ENCODE measurements at places on chromosomes 12 and 14.
A peak's percentile ranks its signal among the peaks of the same experiment; 100 is the strongest.

- peak; percentile 35 for DNase-seq
Measured at GRCh38 chr12:15932971-15933370, 21.8 kb downstream of the DERA start.

DNA sequence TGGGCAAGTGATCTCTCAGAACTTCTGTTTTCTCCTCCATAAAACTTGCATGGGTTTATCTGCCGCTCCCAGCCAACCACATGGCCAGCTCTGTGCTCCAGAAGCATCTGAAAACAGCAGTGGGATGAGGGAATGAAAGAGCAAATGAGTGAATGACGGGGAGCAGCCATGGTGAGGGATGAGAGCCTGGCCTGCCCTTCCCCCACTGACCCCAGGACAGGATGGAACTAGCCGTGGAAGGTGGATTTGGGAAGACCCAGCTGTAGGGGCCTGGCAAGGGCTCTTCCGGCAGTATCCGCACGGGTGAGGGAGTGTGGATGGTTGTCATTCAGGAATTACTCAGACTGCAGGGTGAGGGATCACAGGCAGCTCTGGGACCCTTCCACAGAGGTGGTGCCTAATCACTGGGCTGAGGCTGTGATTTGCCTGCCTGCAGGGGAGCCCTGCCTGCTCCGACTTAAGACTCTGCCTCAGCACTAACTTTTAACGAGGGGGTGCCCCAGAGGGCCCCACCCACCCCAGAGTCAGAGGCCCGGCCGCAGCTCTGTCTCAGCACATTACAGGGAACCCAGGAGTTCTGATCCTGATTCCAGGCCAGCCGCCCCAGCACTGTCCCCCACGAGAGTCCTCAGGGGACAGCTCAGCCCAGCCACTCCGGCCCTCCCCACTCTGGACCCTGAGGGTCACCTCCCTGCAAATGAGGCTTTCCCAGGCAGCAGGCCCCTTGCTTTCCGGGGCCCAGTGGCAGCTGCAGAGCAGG, 136.8 kb upstream of the C14orf180 start:
- no peak for DNase-seq

DNA sequence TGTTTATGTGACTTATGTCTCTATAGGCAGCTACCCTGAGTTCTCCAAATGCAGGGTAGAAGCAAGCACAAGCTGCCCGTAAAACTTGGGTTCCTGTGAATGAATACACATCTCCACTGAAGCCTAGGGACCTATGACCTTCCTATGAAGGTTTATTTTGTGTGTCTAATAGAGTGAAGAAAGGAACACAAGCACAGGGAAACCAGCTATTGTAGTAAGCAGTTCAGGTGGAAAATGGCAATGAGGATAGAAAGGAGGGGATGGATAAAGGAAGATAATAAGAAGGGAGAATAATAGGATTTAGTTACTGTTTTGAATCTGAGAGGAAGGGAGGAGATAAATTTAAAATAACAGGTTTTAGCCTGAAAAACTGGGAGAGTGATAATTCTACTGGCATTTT, 2.4 kb downstream of the PFKM start:
- DNase-seq, result no peak

GRCh38 chr12:74539765-74540526, 2.3 kb downstream of the ATXN7L3B start:
- no peak for DNase-seq

DNA sequence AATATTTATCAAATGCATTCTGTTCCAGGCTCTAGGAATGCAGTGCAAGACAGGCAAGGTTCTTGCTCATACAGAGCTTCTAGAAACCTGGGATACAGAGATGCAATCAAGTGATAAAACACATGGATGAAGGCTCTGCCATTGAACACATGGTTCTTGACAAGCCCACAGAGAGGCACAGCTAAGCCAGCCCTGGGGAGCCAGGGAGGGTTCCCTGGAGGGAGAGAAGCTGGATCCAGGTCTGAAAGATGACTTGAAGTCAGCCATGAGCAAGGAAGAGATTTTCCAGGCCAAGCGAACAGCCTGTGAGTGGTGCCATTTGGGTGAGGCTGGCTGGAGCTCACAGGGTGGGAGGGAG, 66.2 kb downstream of the IRF2BPL start:
- DNase-seq, result no peak

DNA sequence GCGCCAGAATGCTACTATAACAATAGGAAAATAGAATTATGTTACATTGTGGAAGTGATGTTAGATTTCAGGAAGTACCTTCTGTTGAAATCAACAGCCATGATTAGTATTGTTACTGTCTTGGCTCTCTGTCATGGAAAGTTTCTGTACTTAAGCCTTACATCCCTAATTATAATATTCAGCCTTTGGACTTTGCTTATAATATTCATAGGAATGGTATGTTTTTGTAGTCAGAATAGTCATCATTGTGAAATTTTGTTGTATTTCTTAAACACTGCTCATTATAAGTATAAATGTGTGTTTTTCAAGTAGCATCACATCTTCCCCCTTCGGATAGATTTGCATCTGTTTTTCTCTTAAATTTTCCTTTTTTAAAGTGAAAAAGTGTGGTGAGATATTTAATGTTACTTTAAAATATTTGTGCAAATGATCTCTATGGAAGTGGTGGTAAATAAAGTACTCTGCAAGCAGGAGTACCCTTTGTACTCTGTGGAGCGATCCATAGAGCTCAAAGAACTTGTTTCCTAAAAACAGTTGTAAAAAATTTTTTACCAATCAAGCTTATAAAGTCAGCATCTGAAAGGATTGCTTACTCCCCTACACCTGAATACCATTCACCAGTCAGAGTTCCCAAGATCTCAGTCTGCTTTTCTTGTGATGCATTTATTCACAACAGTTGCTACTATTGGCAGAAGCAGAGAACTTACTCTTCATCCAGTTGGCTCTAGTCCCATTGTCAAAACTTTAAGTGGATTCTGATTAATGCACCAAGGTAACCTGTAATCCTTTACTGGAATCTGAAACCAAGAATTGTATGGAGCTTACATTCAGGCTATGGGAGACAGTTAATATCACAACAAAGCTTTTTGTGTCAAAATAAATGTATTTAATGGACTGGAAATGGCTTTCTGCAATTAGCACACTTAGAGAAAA, 87.8 kb downstream of the RIC8B start:
- DNase-seq, result no peak

GRCh38 chr14:36426113-36426512, 93.9 kb downstream of the NKX2-1 start:
- no peak for DNase-seq

GRCh38 chr12:14578646-14579045, 11.0 kb upstream of the PLBD1 start:
- DNase-seq, result no peak

- DNase-seq, result no peak
Measured at GRCh38 chr12:92400006-92400405, 254.4 kb upstream of the BTG1 start.

DNA sequence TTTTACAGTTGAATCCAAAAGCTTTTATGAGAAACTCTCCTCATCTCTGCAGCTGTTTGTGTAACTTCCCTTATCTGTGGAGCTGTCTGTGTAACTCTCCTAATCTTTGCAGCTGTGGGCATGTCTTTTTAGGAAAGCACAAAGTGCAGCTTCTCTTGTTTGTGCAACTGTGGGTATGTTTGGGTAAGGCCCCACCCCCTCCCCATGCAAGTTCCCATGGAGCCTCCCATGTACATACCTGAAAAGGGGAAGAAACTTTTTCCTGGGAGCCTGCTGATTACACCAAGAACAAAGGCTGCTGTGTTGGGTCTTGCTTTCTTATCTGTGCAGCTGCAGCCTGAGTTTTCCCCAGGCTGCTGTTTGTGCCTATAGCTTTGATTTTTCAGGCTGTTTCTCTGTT, 42.7 kb upstream of the CDKN3 start:
- peak; percentile 6 for DNase-seq

- no peak for DNase-seq
Measured at GRCh38 chr12:124445121-124445718, 122.2 kb downstream of the NCOR2 start.

- DNase-seq, result no peak
Measured at GRCh38 chr12:9064815-9065606, 50.7 kb downstream of the A2M start.

GRCh38 chr12:71782017-71782416, 27.4 kb downstream of the RAB21 start:
- peak; percentile 33 for DNase-seq

DNA sequence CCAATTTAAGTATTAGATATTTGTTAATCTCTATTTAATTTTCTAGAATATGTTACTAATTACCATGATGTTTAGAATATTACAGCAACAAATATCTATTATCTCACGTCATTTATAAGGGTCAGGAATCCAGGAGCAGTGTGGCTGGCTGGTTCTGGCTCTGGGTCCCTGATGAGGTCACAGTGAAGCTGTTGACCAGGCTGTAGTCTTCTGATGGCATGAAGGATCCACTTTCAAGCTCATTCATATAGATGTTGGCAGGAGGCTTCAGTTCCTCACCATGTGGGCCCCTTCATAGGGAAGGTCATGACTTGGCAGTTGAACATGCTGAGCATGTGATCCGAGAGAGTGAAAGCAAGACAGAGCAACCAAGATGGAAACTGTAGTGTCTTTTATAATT, 375.6 kb downstream of the ATP23 start:
- no peak for DNase-seq

DNA sequence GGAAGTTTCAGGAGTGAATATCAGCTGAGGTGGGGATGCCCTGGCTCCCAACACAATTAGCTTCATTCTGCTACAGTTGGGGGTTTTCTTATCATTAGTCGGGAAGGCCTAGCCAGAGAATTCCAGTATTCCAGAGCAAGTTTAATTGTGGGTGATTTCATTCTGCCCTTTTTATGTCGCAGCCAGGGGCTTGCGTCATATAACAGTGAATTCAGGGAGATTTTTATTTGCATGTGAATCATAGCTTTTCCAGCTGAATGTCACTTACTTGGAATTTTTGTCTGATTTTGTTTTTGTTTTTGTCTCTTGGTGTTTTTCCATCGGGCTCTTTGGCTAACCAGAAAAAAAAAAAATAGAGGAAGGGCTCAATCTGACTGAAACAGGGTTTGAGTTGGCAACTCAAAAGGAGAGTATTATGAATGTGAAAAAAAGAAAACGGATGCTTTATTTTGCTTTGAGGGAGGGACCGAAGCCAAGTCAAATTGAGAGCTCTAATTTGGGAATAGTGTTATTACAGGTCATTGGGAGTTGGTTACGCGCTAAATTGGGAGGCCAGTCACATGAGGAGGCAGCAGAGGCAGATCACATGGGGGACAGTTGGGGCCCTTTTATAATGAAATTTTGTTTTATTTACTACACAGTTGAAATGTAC, 119.4 kb downstream of the SAMD4A start:
- peak; percentile 21 for DNase-seq

- no peak for DNase-seq
Measured at GRCh38 chr14:95833429-95833828, 43.2 kb upstream of the TUNAR start.

DNA sequence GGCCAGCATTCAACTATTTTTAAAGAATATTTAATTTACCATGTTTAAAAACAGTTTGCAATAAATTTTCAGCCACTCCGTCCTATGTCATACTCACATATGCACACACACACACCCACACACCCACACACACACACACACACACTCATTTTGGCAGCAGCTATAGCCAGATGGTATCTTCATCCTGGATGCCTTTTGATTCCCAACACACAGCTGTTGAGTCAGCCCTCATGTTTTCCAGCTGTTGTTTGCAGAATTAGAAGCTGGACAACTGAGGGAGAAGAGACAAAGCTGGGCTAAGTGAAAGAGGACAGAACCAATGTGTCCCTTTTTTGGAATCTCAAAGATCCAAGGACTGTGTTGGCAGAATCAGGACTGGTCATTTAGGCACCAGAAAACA, 80.0 kb upstream of the EGLN3 start:
- DNase-seq, result no peak

- DNase-seq, result no peak
Measured at GRCh38 chr14:71029236-71029781, 122.0 kb downstream of the PCNX1 start.

- DNase-seq, result no peak
Measured at GRCh38 chr14:97456958-97457357, 659.8 kb downstream of the VRK1 start.

Measured in inflammatory macrophage treated with lipopolysaccharide for 1 hour (primary cell).